ENCODE measurements at places on chromosomes 5 and 9.

- no peak for DNase-seq
Observed at GRCh38 chr5:142767911-142768310, 2.3 kb upstream of the ARHGAP26 start.

DNA sequence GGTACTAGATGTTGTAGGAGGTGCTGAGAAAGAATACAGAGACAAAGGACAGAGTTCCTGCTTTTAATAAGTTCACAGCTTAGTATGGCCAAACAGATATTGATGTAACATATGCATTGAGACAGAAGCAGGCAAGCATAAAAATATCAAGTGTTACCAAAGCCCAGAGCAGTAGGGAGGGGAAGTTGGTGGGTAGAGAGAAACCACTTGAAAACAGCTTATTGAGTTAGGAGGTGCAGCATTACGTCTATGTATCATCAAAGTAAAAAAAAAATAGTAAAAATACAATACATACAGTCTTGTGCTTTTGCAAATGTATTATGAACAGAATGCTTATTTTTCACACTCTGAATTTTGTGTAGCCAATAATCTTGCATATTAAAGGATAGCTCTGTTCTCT, 441.8 kb upstream of the SGCD start:
- DNase-seq, result no peak

DNA sequence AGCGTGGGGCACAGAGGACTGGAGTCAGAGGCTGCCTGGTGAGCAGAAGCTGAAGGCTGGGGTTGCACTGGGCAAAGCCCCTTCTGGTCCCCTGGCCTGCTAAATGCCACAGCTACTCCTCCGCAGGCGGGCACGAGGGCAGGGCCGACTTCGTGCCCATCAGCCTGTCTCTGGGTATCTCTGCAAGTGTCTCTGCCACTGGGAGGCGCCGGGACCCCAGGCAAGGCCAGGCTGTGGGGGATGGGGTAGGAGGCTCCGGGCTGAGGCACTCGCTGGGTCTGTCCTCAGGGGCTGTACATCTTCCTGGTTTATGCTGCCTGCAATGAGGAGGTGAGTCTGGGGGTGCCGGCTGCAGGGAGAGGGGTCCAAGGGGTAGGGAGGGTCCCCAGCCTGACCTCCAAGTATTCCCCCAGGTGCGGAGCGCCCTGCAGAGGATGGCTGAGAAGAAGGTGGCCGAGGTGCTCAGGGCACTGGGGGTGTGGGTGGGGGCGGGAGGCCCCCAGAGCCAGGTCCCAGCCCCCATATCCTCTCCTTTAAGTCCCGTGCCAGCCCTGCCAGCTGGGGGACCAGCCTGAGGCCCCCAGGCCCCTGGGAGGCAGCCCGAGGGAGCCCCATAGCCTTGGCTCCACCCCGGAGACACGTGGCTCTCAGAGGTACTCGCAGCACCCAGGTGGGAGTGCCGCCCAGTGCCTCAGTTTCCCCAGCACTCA, 25.1 kb downstream of the ADGRD2 start:
- no peak for DNase-seq

DNA sequence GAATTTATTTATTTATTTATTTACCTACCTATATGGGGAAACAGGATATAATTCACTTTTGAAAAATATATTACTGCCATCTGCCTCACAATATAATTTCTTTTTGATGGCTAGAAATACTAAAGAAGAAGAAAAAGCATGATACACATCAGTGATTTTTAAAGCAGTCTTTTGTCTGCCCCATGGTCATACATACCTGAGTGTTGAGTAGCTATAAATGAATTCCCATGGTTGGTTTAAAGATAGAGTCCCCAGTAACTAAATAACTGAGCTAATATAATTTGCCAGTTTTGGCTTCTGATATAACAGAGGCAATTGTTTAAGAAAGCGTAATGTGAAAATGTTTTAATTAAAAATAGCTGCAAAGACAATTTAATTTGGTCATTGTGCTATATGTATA, 447.8 kb downstream of the PDE4D start:
- DNase-seq, result no peak

GRCh38 chr9:136608348-136609159, 54.2 kb upstream of the EGFL7 start:
- no peak for DNase-seq

Data from stimulated activated naive B cell treated with anti-CD40 and anti-IgM and Interleukin-4, amounts not matched to agents 10 μg/mL and 1 μg/mL and 100 μg/mL, for 72 hours (primary cell).